Lower lobe of right lung (tissue), 2 donors: ENCODE measurements at places on chromosomes 1 and 21. TPM values are rescaled to one million over a fixed set of nuclear protein-coding genes. Genes with fewer than 3 reads are reported as not detected.

The APCS gene
- total RNA-seq = not detected

The FAAP20 gene
- total RNA-seq = 50.9 TPM

The SMIM12 gene
- 34.0 TPM for total RNA-seq

DNA sequence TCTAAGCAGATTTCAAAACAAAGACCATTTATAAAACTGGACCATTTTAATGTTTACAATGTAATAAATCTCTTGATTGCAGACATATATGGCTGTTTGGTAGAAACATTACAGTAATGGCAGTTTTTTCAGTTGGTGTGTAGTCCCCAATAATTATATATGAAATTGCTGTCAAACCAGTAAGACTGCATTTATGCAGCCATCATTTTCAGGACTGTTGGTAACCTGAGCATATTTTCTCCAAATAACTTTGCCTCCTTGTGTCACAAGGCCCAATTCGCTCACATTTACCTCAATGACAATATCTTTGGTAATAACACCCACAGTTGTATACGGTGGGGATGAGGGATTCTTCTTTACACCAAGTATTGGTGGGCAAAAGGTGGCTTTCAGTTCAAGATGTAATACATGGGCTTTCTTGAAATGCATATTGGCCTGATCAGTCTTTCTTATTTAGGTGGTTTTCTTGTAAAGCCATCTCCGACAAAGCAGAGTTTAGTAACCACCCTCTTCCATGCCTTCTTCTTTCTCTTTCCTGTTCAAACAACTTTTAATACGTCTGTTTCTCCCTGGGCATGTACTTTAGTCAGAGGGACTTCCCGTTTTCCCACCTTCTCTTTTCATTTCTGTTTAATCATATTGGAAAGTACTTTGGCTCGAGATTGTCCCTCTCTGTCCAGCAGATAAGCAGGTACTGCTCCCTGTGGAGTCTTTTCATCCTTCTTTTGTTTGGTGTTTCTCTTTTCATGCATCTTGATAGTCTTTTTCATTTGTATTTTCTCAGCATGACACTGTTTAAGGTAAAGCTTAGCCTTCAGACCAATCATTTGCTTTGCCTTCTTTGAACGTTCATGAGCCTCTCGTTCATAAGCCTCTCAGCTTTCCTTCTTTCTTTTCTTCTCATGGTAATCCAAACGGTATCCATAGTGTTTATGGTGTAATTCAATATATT lies 30.4 kb downstream of the ATP2B4 start:
- DNase-seq = no peak
- no peaks in the 10 kb centered on the region for H3K36me3 ChIP-seq
- H3K27ac ChIP-seq = no peak overlapping the region
- no peak overlapping the region for H3K4me3 ChIP-seq

DNA sequence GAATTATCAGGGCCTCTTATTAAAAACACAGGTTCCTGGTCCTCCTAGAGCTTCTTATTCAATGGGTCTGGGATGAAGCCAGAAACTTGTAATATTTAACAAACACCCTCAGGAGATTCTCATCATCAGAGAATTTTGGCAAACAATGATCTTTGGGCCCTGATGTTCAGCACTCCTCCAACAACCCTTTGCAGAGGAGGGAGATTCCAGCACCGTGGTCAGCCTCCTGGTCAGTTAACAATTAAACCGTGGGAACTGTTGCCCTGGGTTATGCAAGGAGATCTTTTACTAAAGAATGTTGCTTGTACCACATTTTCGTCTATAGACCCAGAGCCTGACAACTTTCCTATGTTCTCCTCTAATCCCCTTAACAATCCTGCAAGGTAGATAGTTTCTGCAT lies 294.4 kb downstream of the PLPP3 start:
- peaks cover 14% of the 10 kb centered on the region for H3K4me1 ChIP-seq
- no peak for DNase-seq
- no peak overlapping the region for H3K4me3 ChIP-seq
- H3K27me3 ChIP-seq = no peaks in the 10 kb centered on the region

DNA sequence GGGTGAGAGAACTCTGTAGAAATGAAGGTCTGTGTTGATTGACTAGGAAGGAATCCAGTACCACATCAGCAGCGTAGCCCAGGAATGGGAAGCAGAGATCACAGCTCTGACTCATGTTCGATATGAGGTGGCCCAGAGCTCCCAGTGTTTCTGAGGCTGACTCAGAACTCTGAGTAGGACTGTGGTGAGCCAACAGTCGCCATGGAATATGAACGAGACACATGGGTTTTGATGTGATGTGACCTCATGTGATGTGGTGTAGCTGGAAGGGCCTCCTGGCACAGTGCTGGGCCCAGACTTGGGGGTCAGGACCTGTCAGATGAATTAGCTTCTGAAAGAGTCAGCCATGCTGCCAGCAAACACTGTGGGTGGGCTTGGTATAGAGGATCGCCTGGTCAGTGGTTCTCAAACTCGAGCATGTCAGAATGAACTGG lies 237.0 kb downstream of the MRPL39 start:
- DNase-seq = no peak
- no peak overlapping the region for H3K4me3 ChIP-seq
- no peak overlapping the region for H3K27ac ChIP-seq
- H3K27me3 ChIP-seq = no peaks in the 10 kb centered on the region

GRCh38 chr21:36981049-36981391 lies 14.6 kb upstream of the HLCS start:
- no peak overlapping the region for H3K27ac ChIP-seq
- DNase-seq = no peak
- H3K4me1 ChIP-seq = peaks cover 27% of the 10 kb centered on the region
- no peaks in the 10 kb centered on the region for H3K27me3 ChIP-seq

DNA sequence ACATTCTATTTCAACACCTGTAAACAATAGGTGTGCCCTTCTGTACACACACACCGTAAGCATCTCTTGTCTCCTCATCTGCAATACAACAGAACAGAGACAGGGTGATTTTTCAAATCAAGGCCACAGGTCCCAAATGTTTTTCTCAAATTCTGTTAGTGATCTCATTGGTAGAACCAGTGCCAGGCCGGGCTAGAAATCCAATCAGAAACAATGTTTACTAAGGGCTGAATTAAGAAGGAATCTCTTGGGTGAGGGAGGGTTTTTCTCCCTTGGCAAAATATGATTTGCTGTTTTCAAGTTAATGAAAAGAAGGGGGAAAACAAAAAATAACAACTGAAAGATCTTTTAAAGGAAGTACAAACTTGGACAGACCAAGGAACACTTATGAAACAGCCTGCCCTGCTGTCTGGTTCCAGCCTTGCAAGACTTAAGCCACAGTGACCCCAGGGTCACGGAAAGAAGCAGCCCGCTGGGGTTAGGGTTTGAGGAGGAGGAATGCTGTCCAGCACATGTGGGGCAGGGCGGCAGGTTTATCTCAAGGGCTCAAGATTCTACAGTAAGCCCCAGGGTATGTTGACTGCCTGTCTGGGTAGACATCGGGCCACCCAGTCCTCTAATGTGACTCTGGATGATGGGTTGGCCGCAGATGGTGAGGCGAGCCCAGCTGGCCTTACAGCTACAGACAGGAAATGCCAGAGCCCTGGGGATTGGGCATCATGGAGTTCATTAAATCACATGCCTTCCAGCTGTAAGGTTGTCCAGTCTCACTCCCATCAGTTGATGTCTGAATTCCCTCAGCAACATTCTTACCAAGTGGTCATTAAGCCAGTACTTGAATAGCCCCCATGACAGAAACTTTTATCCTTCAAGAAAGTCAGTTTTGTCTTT lies 73.3 kb upstream of the SLC44A3 start:
- H3K27ac ChIP-seq = no peak overlapping the region
- H3K27me3 ChIP-seq = no peaks in the 10 kb centered on the region
- H3K4me1 ChIP-seq = peaks cover 11% of the 10 kb centered on the region
- no peak for DNase-seq
- no peak overlapping the region for H3K4me3 ChIP-seq

GRCh38 chr1:97925151-97925550 lies 4.3 kb upstream of the DPYD start:
- peaks cover 4% of the 10 kb centered on the region for H3K4me1 ChIP-seq
- H3K27me3 ChIP-seq = no peaks in the 10 kb centered on the region
- no peak overlapping the region for H3K4me3 ChIP-seq
- H3K36me3 ChIP-seq = no peaks in the 10 kb centered on the region
- DNase-seq = no peak
- H3K27ac ChIP-seq = no peak overlapping the region

- no peaks in the 10 kb centered on the region for H3K27me3 ChIP-seq
- H3K27ac ChIP-seq = no peak overlapping the region
- H3K36me3 ChIP-seq = peaks cover 78% of the 10 kb centered on the region
- H3K4me1 ChIP-seq = peaks cover 66% of the 10 kb centered on the region
- H3K4me3 ChIP-seq = no peak overlapping the region
These were observed 6.0 kb downstream of the HNRNPU start for GRCh38 chr1:244858357-244858756.

GRCh38 chr21:33971492-33972013 lies 55.9 kb upstream of the ATP5PO start:
- no peaks in the 10 kb centered on the region for H3K36me3 ChIP-seq
- no peak for DNase-seq
- H3K27ac ChIP-seq = no peak overlapping the region
- peaks cover 25% of the 10 kb centered on the region for H3K4me1 ChIP-seq
- no peak overlapping the region for H3K4me3 ChIP-seq

GRCh38 chr1:183543619-183544204 lies 46.5 kb downstream of the NCF2 start:
- peaks cover 86% of the 10 kb centered on the region for H3K36me3 ChIP-seq
- peaks cover 7% of the 10 kb centered on the region for H3K4me1 ChIP-seq
- no peak overlapping the region for H3K4me3 ChIP-seq
- no peaks in the 10 kb centered on the region for H3K27me3 ChIP-seq

- H3K4me1 ChIP-seq = no peaks in the 10 kb centered on the region
- no peak overlapping the region for H3K4me3 ChIP-seq
- H3K36me3 ChIP-seq = peaks cover 43% of the 10 kb centered on the region
- H3K27me3 ChIP-seq = no peaks in the 10 kb centered on the region
- peak; percentile 35 for DNase-seq
These were observed 79.9 kb downstream of the OBSCN start for GRCh38 chr1:228287541-228288425.

- peaks cover 21% of the 10 kb centered on the region for H3K36me3 ChIP-seq
- no peak for DNase-seq
- H3K27ac ChIP-seq = no peak overlapping the region
- no peaks in the 10 kb centered on the region for H3K27me3 ChIP-seq
These were observed 1.1 kb downstream of the ZBTB18 start for GRCh38 chr1:244052016-244052727.

GRCh38 chr21:46058431-46059145 lies 39.3 kb upstream of the COL6A2 start:
- peak; percentile 20 for DNase-seq
- H3K36me3 ChIP-seq = no peaks in the 10 kb centered on the region
- peaks cover 21% of the 10 kb centered on the region for H3K4me1 ChIP-seq
- no peak overlapping the region for H3K27ac ChIP-seq

GRCh38 chr1:44700573-44700972 lies 26.1 kb downstream of the ARMH1 start:
- peaks cover 4% of the 10 kb centered on the region for H3K4me1 ChIP-seq
- no peak for DNase-seq
- no peaks in the 10 kb centered on the region for H3K36me3 ChIP-seq
- H3K27me3 ChIP-seq = no peaks in the 10 kb centered on the region
- no peak overlapping the region for H3K4me3 ChIP-seq

- no peak overlapping the region for H3K4me3 ChIP-seq
- DNase-seq = no peak
- no peak overlapping the region for H3K27ac ChIP-seq
- H3K36me3 ChIP-seq = no peaks in the 10 kb centered on the region
- no peaks in the 10 kb centered on the region for H3K27me3 ChIP-seq
These were observed 5.0 kb downstream of the FAF1 start for GRCh38 chr1:50955116-50955515.

GRCh38 chr21:32940079-32941014 lies 85.4 kb upstream of the OLIG2 start:
- H3K27me3 ChIP-seq = no peaks in the 10 kb centered on the region
- no peak overlapping the region for H3K4me3 ChIP-seq
- no peaks in the 10 kb centered on the region for H3K36me3 ChIP-seq
- DNase-seq = no peak
- H3K27ac ChIP-seq = no peak overlapping the region

- H3K4me3 ChIP-seq = no peak overlapping the region
- no peak for DNase-seq
- no peaks in the 10 kb centered on the region for H3K4me1 ChIP-seq
- H3K27me3 ChIP-seq = no peaks in the 10 kb centered on the region
These were observed 234.8 kb downstream of the NCAM2 start for GRCh38 chr21:21233051-21233450.

DNA sequence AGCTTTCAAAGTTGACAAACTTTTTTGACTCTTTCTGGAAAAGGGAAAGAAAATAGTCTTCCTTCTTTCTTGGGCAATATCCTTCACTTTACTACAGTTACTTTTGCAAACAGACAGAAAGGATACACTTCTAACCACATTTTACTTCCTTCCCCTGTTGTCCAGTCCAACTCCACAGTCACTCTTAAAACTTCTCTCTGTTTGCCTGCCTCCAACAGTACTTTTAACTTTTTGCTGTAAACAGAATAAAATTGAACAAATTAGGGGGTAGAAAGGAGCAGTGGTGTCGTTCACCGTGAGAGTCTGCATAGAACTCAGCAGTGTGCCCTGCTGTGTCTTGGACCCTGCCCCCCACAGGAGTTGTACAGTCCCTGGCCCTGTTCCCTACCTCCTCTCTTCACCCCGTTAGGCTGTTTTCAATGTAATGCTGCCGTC lies 160.8 kb upstream of the SGIP1 start:
- no peak for DNase-seq
- no peak overlapping the region for H3K4me3 ChIP-seq
- peak overlapping the region; percentile 65 for H3K27ac ChIP-seq
- H3K36me3 ChIP-seq = peaks cover 35% of the 10 kb centered on the region
- H3K27me3 ChIP-seq = no peaks in the 10 kb centered on the region
- peaks cover 53% of the 10 kb centered on the region for H3K4me1 ChIP-seq

GRCh38 chr1:30879940-30880677 lies 28.4 kb downstream of the SDC3 start:
- no peaks in the 10 kb centered on the region for H3K27me3 ChIP-seq
- H3K4me1 ChIP-seq = peaks cover 32% of the 10 kb centered on the region
- no peak for DNase-seq
- H3K27ac ChIP-seq = no peak overlapping the region
- no peak overlapping the region for H3K4me3 ChIP-seq
- H3K36me3 ChIP-seq = peaks cover 8% of the 10 kb centered on the region

DNA sequence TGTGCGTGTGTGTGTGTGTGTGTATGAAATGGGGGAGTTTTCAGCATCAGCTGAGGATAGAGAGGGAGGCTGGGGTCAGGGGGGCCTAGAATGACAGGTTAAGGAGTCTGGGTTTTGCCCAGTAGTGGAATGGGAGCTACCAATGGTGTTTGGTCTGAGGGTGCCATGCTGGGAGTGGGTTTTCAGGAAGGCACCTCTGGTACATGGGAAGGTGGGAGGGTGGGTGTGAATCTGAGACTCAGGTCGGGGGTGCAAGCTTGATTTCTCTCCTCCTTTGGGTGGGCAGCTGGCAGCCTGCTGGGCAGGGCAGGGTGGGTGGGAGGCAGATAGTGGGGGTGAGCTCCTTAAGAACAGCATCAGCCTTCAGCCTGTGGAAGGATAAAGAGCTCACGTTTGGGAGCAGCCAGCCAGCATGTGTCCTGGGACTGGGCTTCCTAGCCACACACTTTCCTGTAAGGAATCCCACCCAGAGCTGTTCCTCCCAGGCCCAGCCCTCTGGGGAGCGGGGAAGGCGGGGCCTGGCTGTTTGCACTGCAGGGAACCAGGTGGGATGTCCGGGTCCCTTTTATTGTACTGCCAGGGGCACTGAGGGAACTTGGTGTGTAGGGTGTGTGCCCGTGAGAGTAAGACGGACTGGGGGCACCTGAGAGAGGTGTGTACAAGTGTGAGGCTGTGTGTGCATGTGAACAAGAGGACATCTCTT lies 152.8 kb downstream of the FOXD2 start:
- H3K4me3 ChIP-seq = no peak overlapping the region
- H3K27ac ChIP-seq = no peak overlapping the region
- DNase-seq = no peak
- H3K4me1 ChIP-seq = peaks cover 20% of the 10 kb centered on the region
- no peaks in the 10 kb centered on the region for H3K36me3 ChIP-seq
- peaks cover 25% of the 10 kb centered on the region for H3K27me3 ChIP-seq
